CD4-positive, alpha-beta T cell treated with Interleukin-10 for 1 hour (primary cell): ENCODE measurements at places on chromosomes 1 and 21.

GRCh38 chr1:89760496-89760895 is 60.3 kb upstream of the LRRC8D start:
- no peak for DNase-seq

DNA sequence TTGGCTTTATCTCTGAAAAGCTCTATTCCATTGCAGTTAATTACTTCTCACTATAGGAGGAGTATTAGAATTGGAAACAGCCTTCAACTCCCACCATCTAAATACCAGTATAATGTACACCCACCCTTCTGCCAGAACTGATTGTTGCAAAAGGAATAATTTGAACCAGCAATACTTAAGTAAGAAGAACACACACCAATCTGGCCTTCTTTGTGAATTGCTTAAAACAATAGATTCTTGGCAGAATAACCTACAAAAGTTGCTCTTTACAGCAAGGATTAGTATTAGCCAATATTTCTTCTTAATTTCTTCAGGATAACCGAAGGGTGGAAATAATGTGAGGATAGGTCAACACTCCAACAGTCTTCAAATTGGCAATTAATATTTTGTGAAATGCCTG is 54.9 kb upstream of the ADAMTS5 start:
- DNase-seq, result no peak

DNA sequence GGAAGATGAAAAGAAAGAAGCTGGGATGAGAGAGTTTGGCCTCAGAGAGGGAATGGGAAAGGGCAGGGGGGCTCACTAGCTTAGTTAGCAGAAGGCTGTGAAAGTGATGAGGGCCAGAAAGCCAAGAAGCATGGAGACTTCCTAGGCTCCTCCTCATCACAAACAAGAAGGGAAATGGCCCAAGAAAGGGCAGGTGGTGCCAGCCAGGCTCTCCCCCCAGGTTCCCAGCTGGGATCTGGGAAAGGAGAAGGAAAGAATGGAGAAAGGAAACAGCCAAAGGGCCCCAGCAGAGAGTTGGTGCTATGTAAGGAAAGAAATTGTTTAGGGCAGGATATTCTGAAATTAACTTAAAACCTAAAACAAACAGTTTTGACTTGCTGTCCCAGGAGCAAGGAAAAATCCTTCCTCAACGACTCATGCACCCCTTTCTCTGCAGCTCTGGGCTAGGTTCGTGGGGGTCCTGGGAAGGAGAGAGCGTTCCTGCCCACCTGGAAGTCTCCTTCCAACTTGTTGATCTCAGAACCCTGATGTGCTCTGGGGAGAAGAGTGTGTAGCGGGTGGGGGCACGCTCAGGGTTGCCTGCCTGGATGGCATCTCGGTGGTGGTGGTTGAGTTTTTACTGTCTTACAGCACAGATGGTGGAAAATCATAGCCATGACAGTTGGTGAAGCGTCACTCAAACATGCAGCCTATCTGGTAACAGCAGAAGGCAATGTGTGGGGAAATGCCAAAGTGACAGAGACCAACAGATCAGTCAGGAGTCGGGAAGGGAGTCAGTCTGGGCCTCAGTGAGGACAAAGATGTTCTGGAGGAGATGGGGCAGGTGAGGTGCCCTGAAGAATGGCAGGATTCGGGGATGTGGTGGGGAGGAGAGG is 147.3 kb downstream of the CLIC6 start:
- no peak for DNase-seq

DNA sequence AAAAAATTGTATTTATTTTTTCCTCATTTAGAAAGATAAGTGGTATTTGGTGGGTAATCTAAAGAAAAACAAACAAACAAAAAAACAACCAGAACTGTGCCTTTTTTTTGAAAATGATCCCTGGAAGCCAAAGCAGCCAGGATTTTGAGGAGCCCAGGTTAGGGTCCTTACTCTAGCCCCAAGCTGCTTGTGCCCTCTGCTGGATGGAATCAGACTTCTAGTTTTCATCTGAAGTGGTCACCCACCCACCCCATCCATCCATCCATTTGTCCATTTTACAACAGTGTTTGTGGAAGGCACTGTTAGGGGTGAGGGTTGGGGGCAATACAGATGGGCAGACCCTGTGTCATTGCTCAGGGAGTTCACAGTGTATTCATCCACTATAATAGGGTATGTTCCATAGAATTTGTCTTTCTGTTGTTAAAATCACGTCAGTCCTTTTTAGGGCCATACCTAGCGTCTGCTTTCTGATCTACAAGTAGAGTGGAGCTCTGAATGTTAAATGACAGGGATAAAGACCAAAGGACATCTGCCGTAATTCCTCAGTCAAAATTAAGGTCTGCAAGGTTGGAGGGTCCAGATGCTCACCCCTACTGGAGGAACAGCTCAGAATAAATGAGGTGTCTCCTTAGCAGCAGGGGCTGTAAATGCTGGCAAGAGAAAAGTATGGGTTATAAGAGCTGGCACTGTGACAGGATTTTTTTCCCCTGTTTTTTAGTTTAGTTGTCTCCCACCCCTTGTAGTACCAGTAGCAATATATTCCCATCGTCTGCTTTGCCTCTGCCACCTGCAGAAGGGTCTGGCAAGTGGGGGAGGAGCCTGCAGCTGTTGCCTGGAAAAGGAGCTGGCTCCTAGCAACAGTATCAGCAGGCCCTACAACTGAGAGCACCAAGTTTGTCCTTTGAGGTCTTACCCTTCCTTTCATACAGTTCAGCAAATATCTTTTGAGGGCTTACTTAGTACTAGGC is 3.2 kb downstream of the LRRC42 start:
- peak; percentile 43 for DNase-seq

DNA sequence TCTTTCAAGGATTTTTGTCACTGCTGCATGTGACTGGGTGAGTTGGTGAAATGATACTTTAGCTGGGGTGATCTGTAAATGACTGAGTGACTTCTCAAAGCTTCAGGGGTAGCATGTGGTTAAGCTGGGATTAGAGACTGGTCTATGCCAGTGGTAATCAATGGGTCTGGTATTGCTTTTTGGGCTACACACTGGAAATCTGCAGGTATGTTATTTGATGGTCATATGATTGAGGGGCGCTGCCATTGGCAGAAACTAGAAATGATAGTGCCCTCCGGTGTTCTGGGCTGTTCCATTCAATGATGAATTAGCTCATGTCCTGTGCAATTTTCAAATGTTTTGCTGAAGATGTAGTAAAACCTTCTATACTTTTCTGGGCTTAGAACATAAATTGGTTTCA is 39.7 kb upstream of the DNAJC6 start:
- no peak for DNase-seq

- DNase-seq, result no peak
These were observed 98.8 kb downstream of the NOS1AP start for GRCh38 chr1:162168261-162168660.

- DNase-seq, result no peak
These were observed 459.7 kb upstream of the ZP4 start for GRCh38 chr1:238350471-238350870.
